Spinal cord (tissue), 10 donors: ENCODE measurements at places on chromosomes 3 and 15.

- no peak for DNase-seq
Observed at GRCh38 chr3:172106989-172107388, 67.6 kb downstream of the FNDC3B start.

GRCh38 chr3:188241072-188241471, 87.1 kb downstream of the LPP start:
- DNase-seq = peak; percentile 39

- peak; percentile 9 for DNase-seq
Observed at GRCh38 chr3:78165876-78166275, 1126.0 kb downstream of the ROBO2 start.

- DNase-seq = no peak
Observed at GRCh38 chr3:188053710-188054380, 100.1 kb upstream of the LPP start.

DNA sequence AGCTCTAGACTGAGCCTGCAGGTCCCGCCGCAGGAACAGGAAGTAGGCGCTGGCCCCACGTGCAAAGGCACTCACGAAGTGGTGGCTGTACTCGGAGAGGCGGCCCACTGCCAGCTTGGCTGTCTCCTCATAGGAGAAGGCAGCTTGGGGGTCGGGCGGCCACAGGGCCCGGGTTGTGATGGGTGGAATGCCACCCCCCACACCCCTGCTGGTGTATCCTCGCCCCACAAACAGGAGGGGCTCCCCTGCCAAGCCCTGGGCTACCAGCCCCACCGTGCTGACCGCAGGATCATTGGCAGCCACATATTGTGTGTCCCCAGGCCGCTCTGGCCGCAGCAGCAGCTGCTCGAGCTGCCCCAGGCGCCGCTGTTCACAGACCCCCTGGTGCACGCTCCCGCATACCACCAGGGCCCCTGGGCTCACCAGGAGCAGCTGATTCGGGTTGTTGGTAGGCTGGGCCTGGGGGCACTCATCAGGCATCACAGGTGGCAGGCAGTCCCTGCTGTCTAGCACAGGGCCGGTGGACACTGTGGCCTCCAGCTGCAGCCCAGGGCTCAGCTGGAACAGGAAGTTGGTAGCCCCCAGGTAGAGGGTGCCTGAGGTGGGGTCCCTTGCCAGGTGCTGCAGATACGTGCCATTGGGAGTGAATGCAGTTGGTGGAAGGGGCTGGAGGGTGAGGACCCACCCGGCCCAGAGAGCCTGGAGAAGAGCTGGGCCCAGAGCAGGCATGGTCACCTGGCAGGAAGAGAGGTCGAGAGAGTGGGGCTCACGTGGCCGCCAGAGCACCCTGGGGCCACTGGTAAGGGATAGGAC, 5.8 kb downstream of the PLXNB1 start:
- no peak for DNase-seq

GRCh38 chr15:60126200-60126599, 122.1 kb downstream of the FOXB1 start:
- DNase-seq = no peak

- no peak for DNase-seq
Observed at GRCh38 chr15:31869686-31870307, 160.5 kb upstream of the CHRNA7 start.
